ENCODE measurements at places on chromosomes 2 and 18.

DNA sequence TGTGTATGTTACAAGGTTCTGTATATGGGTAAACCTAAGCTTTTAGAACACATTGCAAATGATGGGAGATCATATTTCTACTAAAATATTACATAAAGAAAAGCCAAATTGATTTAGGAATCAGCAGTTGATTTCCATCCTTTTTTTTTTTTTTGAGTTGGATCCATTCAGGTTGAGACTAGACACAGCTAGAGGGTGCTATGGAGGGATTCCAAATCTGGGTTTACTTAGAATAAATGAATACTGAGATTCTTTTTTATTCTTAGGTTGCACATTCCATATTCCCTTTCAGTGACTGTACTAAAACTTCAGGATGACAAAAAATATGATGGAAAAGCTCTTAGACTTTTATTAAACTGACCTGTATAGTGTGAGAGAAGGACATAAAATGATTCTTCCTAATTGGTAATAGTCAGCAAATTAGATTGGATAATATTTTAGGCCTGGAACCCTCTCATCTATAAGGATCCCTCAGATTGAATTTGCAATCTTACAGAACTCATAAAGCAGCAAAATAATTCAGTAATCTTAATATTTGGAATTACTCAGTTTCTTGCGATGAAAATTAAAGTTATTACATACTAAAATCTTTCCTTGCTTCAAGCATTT lies 183.3 kb upstream of the SESTD1 start:
- no peak for DNase-seq

- no peak for DNase-seq
These were observed 236.6 kb downstream of the GLI2 start for GRCh38 chr2:120972286-120972685.

- DNase-seq: peak; percentile 67
These were observed 23.6 kb upstream of the ZCCHC2 start for GRCh38 chr18:62499263-62499650.

DNA sequence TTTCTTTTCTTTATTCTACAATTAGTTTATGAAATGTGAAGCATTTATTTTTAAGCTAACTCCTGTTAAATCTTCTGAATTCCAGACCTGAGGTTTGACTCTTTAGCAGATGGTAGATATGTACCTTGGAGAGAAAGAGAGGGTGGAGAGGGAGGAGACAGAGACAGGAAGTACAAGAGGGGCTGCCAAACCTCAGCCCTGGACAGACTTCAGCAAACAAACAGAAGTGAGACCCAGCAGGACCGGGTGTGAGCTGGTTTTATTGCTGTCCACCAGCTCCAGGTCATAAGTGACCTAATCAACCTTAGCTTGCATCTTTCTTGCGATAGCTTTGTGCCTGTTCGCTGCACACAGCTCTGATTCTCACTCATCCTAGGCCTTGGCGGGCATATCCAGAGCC lies 168.6 kb downstream of the CNTNAP5 start:
- DNase-seq: no peak

DNA sequence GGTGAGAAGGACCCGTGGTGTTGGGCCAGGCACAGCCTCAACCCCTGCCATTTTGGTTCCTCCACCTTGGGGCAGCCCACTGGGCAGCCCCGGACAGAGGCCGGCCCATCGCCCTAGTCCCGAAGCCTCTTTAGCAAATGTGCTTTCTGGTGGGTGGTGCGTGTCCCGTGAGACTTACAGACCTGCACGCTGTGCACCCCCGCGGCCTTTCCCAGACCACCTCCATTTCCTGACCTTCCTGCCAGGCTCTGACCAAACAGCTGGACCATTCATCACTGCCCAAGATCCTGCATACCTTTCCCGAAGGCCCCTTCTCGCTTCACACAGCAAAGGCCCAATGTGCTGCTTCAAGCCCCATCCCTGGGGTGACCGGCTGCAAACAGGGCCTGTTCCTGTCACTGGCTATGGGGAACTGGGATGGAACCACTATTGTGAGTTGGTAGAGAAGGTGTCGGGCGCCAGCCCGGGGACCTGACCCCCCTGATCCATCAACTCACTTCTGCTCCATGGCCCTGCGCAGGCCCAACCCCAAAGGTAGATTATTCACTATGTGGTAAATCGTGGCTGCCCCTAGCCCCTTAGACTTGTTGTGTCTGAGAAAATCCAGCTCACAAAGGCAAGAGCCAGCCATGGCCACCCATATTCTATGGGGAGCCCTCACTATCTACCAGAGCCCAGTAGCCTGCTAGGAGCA lies 341.0 kb downstream of the EIPR1 start:
- no peak for DNase-seq

- DNase-seq: peak; percentile 85
These were observed 30.5 kb upstream of the SNORC start for GRCh38 chr2:232839411-232840079.

GRCh38 chr2:39141334-39142271 lies 20.8 kb upstream of the SOS1 start:
- peak; percentile 92 for DNase-seq
